ENCODE measurements at places on chromosomes 5 and 9.

DNA sequence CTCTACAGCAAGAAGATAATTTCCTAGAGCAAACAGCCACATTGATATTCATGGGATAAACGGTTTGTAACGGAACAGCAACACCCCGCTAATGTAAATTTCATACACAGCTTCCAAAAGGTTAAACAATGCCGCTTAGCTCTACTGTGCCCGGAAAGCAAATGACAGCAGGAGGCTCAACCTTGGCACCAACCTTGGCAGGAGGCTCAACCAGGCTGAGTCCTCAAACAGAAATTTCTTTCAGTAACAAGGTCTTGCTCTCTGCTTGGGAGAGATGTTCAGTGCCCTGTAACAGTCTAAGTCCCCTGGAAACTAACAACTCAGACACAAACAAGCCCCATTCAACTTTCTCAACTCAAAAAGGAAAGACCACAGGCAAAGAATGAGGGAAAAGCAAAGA lies 11.1 kb upstream of the PPP1R2B start:
- DNase-seq, result no peak

DNA sequence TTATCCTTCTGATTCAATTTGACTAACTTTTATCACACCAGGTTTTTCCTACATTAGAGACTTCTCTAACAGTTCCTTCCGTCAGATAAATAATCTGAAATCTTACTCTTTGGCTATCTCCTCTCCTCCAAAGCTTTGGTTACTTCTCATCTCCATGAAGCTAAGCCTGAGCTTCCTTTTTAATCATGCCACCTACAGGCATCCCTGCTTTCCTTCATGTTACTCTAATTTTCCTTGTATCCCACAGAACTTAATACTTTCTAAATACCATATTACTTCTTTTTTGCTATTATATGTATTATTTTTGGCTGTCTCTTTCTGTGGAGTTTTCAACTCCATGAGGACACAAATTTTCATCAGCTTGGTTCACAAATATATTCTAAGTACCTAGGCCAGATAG lies 49.7 kb downstream of the C9 start:
- DNase-seq, result no peak

DNA sequence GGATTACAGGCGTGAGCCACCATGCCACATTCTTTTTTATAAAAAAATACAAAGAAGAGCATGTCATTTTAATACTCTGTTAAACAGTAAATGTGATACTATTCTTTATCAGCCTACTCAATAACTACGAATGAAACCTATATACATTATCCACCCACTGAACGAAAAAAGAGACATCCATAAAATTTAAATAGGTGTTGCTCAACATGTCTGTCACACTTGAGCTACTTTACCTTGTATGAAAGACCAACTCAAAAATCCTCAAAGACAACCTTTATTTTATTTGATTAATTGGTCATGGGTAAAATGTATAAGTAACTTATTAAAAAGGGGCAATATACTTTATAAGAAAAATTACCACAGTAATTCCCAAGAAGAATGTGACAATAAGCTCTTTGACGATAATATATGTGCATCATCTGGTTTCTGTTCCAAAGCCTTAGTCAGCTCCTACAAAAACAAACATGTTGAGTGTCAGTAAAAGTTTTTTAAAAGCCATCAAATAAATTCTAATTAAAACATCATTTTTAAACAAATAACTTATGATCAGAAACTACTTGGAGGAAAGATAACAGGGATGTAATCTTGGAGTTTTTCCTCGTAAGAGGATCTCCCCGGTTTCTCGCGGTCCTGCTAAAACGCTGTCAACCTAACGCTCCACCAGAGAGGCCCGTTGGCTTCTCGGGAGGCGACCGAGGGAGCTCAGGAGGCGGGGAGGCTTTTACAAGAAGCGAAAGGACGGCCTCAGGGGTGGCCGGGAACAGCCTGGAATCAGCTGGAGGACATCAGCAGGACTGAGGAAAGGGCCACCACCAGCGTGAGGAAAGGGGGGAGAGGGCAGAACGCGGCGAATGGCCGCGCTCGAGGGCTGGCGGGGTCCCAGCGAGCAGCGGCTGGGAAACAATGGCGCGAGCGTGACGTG lies 13.5 kb upstream of the ANKRD18B start:
- DNase-seq, result peak; percentile 84

DNA sequence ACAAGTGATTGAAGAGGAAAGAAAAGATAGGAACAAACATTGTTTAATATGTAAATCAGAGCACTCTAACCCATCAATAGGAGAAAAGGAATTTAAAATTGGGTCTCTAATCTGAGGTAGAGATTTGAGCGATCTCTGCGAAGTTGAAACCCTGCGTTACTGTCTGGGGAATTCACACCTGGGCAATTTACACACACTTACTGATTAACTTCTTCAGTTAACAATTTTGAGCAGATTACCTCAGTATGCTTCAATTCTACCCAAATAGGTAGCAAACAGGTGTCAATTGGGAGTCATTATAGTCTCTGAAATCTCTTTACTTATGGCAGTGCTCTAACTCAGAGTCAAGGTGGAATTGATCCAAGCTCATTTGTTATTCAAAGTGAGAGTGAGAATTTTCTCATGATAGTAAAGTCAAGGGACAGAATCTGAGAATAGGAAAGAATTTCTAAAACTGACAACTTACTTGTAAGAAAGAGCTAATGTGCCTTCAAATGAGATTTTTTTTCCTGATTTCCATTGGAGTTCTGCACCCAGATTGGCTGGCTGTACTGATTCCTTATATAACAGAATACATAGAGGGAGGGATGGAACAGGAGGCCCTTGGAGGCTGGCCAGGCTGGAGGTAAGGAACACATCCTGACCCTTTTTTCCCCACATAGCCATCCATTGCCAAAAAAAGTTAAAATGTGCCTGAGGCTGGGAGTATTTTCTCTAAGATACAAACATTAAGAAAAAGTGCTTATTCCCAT lies 27.1 kb upstream of the IFNA14 start:
- DNase-seq, result no peak

GRCh38 chr9:72037571-72037970 lies 22.8 kb downstream of the C9orf57 start:
- DNase-seq, result no peak

DNA sequence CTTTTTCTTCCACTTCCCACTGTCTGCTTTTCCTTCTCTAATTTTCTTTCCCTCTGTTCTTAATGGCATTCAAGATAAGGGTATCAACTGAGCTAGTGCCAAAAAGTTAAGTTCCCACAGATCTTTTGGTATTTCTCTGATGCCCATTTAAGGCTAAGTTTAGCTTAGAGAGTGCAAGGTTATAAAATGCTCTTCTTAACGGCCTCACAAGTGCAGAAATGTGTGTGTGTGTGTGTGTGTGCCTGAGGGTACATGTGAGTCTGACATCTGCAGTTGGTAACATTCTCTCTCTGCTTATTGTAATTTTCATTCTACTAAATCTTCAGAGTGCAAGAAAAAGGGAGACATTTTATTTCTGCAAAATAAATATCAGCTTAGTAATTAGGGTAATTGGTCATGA lies 24.2 kb downstream of the FBN2 start:
- DNase-seq, result no peak

DNA sequence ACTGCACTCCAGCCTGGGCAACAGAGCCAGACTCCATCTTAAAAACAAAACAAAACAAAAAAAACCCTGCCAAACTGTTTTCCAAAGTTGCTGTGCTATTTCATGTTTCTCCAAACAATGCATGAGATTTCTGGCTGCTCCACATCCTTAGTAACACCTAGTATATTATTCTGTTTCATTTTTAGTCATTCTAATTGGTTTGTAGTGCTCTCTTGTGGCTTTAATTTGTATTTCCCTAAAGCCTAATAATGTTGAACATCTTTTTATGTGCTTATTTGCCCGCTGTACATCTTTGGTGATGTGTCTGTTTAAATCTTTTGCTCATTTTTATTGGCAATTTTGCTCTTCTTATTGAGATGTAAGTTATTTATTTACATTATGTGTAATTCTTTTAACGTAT lies 18.4 kb upstream of the TTC1 start:
- no peak for DNase-seq

- no peak for DNase-seq
Measured at GRCh38 chr9:86062845-86063693, 36.3 kb downstream of the GOLM1 start.

DNA sequence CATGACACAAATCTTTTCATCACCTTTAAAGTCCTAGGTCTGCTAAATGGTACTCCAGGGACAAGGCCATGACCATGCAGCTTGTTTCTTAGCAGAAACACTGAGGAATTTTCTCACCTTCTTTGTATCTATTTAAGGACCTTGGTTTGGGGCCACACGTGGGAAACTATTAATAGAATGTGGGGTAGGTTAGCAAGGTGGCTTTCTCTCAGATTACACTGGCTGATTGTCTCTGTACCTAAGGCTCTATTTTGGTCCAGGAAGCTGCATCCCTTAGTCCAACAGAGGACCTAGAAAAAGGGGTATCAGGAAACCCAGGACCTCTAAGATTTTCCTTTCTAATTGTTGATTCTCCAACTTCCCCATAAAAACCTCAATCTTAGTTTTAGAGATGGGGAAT lies 36.3 kb upstream of the FRMD3 start:
- DNase-seq, result no peak

- no peak for DNase-seq
Measured at GRCh38 chr5:139443831-139444453, 4.6 kb upstream of the DNAJC18 start.

GRCh38 chr9:115393976-115394775 lies 276.2 kb upstream of the TNC start:
- DNase-seq, result no peak

- no peak for DNase-seq
Measured at GRCh38 chr5:125446986-125447385, 700.5 kb upstream of the ZNF608 start.

GRCh38 chr5:179975713-179976134 lies 68.0 kb upstream of the TBC1D9B start:
- DNase-seq, result no peak

- no peak for DNase-seq
Measured at GRCh38 chr9:77946296-77946695, 85.3 kb downstream of the GNAQ start.

GRCh38 chr9:77811832-77812231 lies 163.7 kb upstream of the GNA14 start:
- DNase-seq, result no peak

DNA sequence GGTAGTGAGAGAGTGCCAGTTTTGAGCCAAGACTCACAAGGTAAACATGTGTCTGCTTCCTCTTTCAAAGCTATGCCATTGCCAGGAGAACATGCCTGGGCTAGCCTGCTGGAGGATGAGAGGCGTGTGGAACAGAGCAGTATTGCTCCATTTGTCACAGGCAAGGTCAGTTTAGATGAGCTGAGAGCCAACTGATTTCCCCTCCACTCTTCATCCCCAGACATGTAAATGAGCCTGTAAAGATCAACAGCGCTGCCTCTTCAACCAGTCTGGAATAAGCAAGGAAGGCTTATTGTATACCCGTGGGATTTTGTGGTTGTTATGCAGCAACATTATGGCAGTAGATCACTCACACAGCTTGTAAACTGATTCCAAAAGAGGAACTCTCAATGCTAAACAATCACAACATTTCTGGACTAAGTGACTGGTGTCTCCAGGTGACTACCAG lies 8.2 kb upstream of the GDNF start:
- DNase-seq, result no peak

- no peak for DNase-seq
Measured at GRCh38 chr9:93536167-93536566, 40.2 kb upstream of the PHF2 start.

GRCh38 chr5:169272731-169273427 lies 28.1 kb downstream of the SLIT3 start:
- DNase-seq, result no peak

- no peak for DNase-seq
Measured at GRCh38 chr5:169842699-169843098, 137.6 kb downstream of the INSYN2B start.

GRCh38 chr9:86637515-86637914 lies 283.3 kb upstream of the TUT7 start:
- no peak for DNase-seq

GRCh38 chr5:14172149-14172795 lies 29.1 kb downstream of the TRIO start:
- DNase-seq, result no peak

DNA sequence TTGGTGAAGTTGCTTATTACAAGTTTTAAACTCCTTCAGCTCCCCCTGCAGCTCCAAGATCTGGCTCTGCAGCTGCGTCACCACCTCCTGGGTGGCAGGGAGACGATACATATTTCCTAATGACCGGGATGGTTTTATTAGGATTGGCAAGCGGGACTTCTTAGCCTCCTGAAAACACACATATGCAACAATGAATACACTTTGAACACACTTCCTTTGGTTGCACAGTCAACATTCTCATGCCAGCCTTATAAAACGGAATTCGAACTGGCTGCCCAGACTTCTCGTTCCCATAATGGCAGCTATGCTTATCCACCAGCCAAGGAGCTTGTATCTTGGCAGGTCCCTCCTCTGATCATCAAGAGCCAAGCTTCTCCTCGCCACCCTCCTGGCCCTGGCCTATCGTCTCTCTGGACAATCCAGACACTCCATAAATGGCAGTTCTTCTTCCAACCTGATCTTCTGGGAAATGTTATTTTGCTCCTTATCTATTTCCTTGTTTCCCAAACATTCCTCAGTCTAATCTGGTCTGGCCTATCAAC lies 131.9 kb downstream of the CDK5RAP2 start:
- no peak for DNase-seq

DNA sequence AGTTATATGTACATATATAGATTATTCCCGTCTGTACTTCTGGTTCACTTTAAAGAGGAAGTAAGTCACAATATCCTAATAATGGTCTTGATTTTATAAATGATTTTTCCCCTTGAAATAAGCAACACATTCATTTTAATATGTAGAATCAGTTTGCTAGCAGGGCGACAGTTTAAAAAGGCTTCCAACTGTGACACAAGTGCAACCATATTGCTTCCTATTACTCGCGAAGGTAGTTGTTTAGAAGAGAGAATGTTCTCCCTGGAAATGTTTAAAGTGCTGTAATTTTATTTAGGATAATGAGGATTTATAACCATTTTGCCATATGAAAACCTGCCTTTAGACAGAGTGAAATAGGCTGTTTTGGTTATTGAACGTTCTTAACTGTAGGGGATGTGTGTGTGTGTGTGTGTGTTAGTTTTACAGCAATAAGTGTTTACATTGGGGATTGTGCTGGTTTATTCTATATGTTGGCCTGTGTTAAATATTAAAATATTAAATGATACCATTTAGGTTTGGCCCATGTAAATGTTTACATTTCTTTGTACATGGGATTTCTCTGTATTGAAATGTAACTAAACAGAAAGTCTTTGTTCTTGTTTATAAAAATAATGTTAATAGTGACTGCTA lies 138.3 kb downstream of the PBX3 start:
- DNase-seq, result no peak

DNA sequence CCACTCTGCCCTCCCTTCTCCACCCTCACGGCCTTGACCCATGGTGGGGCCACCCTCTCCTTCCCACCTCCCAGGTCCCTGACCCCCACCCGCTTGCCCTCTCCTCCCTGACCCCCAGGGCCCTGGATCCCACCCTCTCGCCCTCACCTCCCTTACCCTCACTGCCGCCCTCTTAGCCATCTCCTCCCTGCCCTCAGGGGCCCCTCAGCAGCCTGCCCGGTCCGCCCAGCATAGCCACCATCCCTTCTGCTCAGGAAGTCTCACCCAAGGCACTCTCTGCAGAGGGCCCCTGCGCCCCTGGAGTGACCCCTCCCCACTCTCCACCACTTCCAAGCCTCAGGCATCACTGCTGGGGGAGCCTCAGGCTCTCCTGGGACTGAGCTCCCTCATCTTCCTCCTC lies 66.3 kb downstream of the MRPL36 start:
- no peak for DNase-seq

GRCh38 chr5:148912146-148912545 lies 85.7 kb downstream of the ADRB2 start:
- no peak for DNase-seq

- no peak for DNase-seq
Measured at GRCh38 chr5:103804711-103805110, 242.1 kb upstream of the NUDT12 start.

GRCh38 chr5:128844354-128844923 lies 120.8 kb upstream of the SLC27A6 start:
- no peak for DNase-seq

Measured in spleen (tissue), 13 donors.